ENCODE measurements at places on chromosomes 5 and 9.

GRCh38 chr9:4098031-4098430 is 201.8 kb downstream of the GLIS3 start:
- DNase-seq, result no peak

GRCh38 chr9:83133316-83133715 is 70.4 kb upstream of the RASEF start:
- DNase-seq, result no peak

DNA sequence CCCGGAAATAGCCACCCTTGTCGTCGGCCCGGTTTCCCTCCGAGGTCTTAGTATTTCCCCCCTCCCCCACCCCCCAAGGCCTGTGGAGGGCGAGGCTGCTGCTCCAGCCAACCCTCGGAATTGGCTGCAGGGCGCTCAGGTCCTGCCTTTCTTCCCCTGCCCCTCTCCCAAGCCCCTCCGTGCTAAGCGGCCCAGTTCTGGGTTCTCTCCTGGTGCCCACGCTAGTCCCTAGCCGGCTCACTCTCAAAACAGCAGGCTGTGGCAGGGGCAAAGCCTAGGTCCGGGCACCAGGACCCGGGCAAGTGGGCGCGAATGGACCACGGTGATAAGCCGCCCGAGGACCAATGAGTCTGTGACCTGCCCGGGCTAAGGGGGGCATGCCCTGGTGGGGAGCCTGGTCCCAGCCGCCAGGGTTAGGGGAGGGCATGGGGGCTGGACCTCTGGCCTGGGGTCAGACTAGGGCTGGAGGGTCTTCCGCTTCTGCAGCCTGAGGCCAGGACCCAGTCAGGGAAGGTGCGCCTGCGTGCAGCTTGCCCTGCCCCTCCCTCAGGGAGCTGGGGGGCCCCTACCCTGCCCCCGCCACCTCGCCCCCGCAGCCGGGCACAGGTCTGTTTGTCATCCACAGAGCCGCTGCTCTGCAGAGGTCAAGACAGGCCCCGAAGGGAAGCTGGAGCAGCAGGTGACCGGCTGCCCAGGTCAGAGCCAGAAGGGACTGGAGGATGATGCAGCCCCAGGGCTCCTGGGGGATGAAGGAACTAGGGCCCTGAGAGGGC is 5.0 kb upstream of the IRX4 start:
- no peak for DNase-seq

DNA sequence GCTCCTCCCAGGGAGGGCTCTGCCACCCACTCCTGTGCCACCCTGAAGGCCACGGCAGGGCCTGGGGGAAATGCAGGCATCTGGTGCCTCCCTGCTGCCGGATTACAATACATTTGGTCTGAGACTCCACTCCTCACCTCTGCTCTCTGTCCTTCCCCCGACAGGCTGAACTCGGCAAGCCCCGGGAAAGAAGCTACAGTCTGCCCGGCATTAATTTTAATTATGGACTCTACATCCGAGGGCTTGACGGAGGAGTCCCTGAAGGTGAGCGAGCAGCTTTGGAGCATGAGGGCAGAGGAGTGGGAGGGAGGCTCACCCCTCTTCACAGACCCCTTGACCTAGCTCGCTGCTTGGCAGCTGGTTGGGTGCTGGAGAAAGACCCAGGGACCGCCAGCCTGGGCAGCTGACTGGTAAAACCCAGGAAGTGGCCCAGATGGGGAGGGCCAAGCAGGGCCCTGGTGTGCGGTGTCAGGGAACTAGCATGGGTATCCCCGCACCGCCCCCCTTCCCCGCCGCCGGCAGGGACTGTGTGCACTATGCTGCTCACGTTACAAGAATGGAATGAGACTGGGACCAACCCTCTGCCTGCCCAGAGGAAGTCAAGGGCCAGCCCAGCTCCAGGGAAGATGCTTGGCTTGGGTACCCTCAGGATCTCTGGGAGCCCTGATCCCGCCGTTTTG is 83.7 kb upstream of the BARHL1 start:
- no peak for DNase-seq

GRCh38 chr9:126470241-126470993 is 143.3 kb upstream of the LMX1B start:
- peak; percentile 10 for DNase-seq

- DNase-seq, result no peak
Measured at GRCh38 chr5:61409568-61409967, 77.5 kb downstream of the ZSWIM6 start.

GRCh38 chr5:14006823-14007520 is 62.5 kb upstream of the DNAH5 start:
- no peak for DNase-seq

DNA sequence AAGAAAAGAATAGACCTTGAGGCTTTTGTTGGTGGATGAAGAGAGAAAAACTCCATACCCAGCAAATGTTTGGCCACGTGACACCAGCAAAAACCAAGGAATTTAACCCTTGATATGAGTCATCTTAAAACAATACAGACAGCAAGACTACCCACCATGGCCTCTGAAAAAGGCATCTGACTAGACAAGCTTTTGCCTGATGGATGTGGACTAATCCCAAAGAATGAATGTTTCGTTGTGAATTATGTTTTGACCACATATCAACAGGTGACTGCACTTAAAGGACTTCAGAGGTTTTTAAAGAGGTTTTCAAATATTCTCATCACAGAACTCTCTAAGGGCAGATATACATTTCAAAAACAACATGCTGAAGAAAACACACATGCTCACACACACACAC is 33.0 kb upstream of the SLC1A3 start:
- no peak for DNase-seq

DNA sequence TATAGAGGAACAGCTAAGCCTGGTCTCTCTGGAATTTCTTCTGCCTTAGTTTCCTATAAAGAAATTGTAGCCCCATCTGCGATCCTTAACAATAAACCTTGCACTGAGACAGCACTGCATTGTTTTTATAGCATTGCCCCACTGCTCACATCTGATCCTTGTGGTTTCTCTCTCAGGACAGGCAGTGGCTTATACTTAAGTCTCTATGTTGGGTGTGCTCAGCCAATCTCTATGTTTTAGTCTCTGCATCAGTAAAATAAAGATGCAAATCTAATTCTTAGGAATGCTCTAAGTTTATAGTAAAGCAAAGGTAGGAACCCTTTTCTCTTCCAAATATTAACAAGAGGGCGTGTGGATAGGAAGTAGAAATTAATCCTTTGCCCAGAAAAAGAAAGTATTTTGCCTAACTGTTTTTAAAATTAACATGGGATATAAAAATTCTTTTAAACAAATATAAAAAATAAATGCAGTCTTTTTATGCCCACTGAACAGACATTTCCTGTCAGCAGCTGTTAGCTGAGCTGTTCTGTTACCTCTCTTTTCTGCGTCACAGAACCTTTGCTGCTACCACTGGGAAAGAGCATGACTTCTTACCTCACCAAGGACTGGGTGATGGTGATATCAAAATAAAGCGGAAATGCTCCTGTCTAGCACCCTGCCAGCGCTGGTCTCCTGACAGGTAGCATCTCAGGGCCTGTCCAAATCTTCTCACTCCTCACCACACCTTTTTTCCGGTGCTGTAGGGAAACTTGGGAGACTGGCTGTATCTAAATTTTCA is 29.5 kb downstream of the MRPS27 start:
- no peak for DNase-seq

GRCh38 chr9:125428060-125428901 is 166.7 kb downstream of the GAPVD1 start:
- DNase-seq, result peak; percentile 25

GRCh38 chr9:4382722-4383317 is 83.0 kb upstream of the GLIS3 start:
- DNase-seq, result no peak

GRCh38 chr5:148466236-148466580 is 82.5 kb downstream of the FBXO38 start:
- no peak for DNase-seq

DNA sequence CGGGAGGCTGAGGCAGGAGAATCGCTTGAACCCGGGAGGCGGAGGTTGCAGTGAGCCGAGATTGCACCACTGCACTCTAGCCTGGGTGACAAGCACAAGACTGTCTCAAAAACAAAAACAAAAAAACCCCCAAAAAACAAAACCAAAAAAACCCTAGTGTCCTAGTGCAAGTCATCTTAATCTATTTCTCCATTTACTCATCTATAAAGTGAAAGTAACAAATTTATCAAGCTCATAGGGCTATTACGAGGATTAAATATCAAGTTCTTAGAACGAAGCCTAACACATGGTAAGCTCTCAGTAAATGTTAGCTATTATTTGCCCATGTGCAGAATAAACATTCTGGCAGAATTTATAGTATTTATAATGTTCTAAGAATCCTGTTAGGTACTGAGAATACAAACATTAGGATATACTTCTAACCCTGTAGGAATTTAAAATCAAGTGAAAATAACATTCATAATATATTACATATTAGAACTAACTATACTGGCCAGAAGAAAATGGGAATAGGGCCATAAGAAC is 45.0 kb downstream of the GOLPH3 start:
- no peak for DNase-seq

DNA sequence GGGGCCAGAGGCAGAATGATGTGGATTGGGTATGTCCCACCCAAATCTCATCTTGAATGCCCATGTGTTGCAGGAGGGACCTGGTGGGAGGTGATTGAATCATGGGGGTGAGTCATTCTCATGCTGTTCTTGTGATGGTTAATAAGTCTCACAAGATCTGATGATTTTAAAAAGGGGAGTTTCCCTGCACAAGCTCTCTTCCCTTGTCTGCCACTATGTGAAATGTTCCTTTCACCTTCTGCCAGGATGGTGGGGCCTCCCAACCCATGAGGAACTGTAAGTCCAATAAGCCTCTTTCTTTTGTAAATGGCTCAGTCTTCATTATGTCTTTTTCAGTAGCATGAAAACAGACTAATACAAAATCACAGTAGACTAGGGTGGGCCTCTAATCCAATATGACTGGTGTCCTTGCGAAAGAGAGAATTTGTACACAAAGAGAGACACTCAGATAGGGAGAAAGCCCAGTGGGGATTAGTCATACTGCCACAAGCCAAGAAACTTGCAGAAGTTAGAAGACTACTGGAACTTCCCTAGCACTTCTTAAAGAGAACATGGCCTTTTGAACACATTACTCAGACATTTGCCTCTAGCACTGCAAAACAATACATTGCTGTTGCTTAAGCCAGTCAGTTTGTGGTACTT is 68.4 kb downstream of the ANXA1 start:
- DNase-seq, result no peak

GRCh38 chr5:42516282-42517042 is 93.2 kb downstream of the GHR start:
- no peak for DNase-seq

GRCh38 chr5:69498384-69498783 is 5.8 kb downstream of the OCLN start:
- no peak for DNase-seq

DNA sequence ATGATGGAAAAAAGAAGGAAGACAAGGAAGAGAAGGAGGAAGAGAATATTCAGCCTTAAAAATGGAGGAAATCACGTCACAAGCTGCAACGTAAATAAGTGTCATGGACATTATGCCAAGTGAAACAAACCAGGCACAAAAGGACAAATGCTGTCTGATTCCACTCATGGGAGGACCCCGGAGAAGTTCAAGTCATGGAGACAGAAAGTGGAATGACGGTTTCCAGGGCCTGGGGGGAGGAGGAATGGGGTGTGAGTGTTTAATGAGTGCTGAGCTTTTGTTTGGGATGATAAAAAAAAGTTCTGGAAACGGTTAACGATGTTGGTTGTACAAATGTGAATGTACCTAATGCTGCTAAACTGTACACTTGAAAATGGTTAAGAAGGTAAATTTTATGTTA is 439.5 kb downstream of the GADD45G start:
- DNase-seq, result no peak

- DNase-seq, result no peak
Measured at GRCh38 chr9:134734270-134734669, 92.7 kb downstream of the COL5A1 start.

DNA sequence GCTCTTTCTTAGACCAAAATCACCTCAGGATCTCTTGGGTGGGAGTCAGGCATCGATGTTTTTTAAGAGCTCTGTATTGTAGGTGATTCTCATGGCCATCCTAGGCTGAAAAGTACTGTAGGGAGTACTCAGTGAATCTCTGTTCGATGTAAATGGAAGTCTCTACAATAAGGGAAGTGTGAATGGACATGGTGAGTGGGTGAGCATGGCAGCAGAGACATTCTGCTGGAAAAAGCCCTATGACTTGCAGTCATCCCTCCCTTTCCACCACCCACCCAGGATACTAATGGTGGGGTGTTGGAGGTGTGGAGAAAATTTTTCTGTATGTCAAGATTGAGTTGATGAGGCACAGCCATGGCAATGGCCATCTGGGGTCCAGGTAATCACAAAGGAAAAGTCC is 30.9 kb downstream of the ZNF366 start:
- DNase-seq, result no peak

DNA sequence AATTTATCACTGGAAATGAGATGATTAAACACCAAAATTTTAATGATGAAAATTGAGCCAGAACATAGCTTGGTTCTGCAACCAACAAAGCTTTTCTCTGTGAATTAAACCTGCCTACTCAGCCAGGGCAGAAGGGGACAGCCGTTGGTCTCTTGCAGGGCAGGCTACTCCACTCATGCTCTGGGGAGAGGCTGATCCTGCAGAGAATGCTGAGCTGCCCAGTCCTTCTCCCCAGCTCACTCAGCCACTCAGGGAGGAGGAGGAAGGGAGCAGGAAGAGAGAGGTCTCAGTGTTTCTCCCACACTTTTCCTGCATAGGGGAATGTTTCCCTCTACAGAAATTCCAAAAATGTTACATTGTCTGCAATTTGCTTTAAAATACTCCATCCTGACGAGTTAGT is 40.4 kb upstream of the HMHB1 start:
- no peak for DNase-seq

GRCh38 chr9:13603921-13604320 is 324.4 kb upstream of the MPDZ start:
- no peak for DNase-seq

- no peak for DNase-seq
Measured at GRCh38 chr5:118967059-118967508, 21.3 kb downstream of the DTWD2 start.

DNA sequence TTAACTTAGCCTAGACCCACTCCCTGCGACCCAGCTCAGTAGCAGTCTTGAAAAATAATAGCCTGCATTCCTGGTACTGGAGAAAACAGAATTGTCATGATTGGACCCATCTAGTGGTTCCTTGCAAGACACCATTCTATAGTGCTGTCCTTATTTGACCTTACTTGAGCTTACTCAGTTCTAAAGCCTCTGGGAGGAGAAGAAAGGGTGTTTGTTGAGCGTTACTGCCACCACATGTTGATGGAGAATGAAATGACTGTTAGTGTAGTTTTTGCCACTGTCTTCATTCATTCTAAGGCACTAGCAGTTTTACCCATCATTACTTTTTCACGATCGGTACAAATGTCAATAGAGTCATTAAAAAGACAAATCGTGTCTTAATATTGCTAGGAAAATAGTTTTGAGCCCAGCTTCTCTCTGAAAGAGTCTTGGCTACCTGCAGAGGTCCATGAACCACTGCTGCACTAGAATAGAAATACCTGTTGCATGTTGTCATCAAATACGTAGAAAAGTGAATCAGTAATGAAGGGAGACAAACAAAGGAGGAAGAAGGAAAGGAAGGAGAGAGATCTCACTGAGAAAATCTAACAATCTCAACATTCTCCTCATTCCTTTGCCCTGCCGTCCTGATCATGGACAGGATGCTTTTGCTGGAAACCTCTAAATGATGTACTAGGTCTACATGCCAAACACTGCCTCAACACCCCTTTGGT is 96.0 kb downstream of the LIX1 start:
- no peak for DNase-seq

Measured in memory B cell (primary cell).